ENCODE measurements at places on chromosomes 5 and 9.

GRCh38 chr9:6896562-6896961 lies 138.8 kb downstream of the KDM4C start:
- no peak for DNase-seq

DNA sequence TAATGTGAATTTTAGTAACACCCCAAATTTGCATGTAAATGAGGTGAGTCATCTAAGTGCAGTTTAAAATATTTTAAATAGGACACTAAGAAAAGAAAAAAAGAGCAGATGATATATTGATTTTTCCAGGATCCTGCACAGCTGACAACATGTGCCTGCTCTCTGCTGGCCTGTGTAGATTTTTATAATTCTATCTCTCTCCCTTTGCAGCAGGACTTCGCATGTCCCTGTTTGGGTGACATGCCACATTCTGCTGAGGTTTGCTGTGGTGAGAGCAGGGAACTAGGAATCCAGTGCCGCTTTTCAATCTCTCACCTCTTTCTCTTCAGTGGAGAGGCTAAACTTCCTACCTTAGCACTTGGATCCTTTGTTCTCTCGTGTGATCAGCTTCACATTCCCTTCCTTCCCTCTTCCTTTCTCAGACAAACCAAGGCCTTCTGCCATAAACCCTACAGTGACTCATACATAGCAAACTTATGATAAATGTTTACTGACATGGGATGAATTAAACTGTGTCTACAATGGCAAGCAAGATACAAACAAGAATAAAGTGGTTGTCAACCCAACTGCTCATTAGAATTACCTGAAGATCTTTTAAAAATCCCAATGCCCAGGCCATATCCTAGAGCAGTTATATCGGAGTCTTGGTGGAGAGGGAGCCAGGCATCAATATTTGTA lies 198.8 kb upstream of the EFNA5 start:
- DNase-seq: no peak

GRCh38 chr5:96175090-96175489 lies 213.4 kb upstream of the ELL2 start:
- DNase-seq: no peak

- no peak for DNase-seq
Observed at GRCh38 chr9:137230705-137231371, at the start of gene SLC34A3. SLC34A3 (plus strand) TSS chr9:137230901; CDS start chr9:137231703, 802 bp downstream.

DNA sequence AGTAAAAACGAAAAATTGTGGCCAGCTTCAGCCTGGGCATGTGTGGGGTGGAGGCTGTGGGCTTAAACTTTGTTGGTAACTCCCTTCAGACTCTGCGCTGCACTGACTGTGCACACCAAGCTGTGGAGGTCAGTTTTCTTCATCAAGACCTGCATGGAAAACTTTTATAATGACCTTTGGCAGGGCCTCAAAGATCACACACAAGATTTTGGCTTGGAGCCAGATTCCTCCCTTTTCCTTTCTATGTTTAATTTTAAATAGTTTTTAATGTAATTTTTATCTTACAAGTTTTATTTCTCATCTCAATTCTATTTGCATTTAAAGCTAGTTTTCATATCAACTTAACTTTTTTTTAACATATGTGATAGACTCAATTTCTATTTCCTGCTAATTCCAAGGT lies 1211.1 kb upstream of the CDH18 start:
- no peak for DNase-seq

DNA sequence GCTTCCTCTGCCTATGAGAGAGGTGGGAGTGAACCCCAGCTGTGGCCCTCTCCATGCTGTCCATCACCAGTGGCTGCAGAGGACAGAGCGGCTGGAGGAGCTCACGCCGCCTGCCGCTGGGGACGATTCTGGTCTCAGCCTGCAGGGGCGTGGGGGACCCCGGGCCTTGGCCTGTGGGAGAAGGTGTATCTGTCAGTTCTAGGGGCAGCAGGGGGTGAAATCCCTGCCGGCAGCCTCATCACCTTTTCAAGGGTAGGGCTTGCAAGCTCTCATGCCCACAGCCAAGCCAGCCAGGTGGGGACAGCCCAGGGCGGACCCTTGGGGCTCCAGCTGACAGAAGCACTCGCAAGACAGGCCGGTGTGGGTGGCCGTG lies 80.2 kb downstream of the TSPAN17 start:
- DNase-seq: no peak

- no peak for DNase-seq
Observed at GRCh38 chr9:129306318-129306973, 128.4 kb upstream of the IER5L start.

DNA sequence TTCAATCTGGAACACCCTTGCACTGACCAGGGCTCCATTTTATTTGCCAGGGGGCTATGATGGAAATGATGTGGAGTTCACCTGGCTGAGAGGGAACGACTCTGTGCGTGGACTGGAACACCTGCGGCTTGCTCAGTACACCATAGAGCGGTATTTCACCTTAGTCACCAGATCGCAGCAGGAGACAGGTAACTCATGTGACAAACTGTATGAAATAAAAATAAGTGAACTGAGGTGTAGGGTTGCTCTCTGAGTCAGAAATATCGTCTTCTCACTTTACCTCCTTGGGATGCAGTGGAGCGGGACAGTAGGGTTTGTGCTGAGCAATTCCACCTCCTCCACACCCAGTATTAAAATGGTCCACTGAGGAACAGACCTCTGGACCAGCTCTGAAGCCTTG lies 22.1 kb downstream of the GABRP start:
- DNase-seq: no peak

DNA sequence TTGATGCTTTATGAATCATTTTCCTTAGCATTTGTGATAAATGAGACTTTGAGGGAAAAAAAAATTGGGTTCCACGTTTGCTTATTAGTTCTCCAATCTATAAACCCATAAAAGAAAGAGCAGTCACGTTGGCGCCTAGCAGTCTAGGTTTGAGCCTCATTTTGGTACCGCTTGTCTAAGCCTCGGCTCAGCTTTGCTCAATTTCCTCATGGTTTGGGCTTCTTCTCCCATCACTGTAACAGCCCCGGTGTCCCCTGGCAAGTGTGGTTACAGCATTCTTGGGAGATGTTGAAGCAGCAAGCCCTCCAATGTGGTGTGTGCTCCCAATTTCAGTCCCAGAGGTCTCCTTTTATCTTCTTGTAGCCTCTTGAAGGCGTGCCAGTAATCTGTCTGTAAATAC lies 578.4 kb downstream of the CDK5RAP2 start:
- no peak for DNase-seq

GRCh38 chr5:59358005-59358861 lies 535.3 kb downstream of the PDE4D start:
- DNase-seq: peak; percentile 35

DNA sequence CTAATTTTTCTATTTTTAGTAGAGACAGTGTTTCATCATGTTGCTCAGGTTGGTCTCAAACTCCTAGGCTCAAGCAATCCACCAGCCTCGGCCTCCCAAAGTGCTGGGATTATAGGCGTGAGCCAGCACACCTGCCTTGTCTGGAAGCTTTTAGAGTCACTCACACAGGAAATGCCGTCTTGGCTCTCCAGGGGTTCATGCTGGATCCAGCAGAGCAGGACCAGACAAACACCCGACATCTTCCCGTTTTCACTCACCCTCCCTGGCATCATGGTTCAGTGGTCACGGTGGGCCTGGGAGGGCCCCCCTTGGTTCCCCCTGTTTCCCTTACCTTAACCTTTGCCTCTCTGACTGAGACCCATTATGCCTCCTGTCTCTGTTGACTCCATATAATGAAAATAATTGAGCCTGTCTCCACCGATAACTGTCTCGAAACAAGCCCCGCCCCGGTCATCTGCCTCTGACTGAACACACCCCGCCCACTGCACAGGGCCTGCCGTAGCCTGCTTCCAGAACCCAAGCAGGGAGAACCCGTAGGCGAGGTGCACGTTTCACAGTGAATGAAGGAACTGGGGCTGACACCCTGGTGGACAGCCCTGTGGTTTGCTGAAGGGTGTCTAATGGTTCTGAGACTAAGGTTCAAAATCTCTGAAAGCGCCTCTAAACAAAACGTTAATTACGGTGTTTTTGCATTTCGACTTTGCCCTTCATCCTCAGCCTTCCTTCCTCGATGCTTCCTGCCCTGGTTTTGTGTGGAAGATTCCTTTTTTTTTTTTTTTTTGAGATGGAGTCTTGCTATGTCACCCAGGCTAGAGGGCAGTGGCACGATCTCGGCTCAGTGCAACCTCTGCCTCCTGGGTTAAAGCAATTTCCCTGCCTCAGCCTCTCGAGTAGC lies 39.7 kb upstream of the SPRY4 start:
- DNase-seq: peak; percentile 58

DNA sequence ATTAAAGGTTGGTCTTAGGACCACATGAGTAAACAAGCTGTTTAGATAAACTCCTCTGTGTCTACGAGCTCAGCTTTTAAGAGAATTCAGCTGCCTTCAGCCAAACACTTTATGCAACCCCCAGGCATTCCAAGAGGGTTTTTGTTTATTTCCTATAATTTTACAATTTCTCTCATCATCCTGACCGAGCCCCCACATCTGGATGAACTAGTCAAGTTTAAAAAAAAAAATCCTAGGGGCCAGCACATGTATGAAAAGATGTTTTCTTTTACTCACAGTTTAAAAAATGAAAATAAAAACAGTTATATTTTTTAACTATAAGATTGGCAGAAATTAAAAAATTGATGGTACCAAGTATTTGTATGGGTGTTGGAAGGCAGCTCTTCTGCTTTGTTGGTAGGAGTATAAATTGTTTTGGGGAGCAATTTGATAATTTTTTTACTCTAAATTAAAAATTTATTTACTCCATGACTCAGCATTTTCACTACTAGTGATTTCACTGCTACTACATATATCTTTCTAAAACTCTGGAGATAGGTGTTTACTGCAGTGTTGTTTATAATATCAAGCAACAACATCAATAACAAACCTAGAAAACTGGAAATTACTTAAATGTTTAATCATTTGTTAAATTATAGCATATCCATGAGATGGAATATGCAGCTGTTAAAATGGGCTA lies 18.1 kb downstream of the YTHDC2 start:
- no peak for DNase-seq

GRCh38 chr9:81814794-81815464 lies 113.3 kb upstream of the SPATA31D4 start:
- no peak for DNase-seq

- DNase-seq: no peak
Observed at GRCh38 chr5:121851643-121852574, at the start of gene FTMT. FTMT (plus strand) TSS chr5:121851882; CDS start chr5:121851964, 82 bp downstream.

DNA sequence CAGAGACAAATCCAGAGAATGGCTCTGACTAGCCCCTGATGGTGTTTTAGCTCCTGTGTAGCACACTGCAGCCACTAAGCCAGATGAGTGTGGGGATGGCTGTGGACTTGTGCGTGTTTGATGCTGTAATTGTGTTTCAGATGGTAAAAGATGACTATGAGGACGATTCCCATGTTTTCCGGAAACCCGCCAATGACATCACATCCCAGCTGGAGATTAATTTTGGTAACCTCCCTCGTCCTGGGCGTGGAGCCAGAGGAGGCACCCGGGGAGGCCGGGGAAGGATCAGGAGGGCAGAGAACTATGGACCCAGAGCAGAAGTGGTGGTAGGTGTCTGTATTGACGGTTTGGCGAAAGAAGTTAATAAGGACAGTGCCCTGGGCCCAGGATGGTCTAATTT lies 38.0 kb downstream of the HABP4 start:
- no peak for DNase-seq

- no peak for DNase-seq
Observed at GRCh38 chr9:3835393-3835792, 309.6 kb upstream of the RFX3 start.

DNA sequence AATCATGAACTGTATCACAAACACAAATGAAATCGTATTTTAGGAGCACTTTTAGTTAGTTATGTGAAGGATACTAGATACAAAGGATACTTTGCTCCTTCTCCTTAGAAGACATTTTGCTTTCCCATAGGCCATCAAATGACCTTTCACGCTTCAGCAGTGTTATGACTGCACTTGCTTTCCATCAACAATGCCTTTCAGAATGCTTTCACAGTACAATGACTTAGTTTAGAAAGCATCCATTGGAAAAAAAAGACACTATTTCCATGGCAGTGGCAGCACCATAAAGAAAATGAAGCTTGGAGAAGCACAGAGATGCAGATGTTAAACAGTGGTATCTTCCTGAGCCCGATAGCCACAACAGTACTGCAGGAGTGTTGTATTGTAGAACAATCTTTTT lies 203.9 kb downstream of the PCSK1 start:
- DNase-seq: no peak
